ENCODE measurements at places on chromosomes 2 and 18.

DNA sequence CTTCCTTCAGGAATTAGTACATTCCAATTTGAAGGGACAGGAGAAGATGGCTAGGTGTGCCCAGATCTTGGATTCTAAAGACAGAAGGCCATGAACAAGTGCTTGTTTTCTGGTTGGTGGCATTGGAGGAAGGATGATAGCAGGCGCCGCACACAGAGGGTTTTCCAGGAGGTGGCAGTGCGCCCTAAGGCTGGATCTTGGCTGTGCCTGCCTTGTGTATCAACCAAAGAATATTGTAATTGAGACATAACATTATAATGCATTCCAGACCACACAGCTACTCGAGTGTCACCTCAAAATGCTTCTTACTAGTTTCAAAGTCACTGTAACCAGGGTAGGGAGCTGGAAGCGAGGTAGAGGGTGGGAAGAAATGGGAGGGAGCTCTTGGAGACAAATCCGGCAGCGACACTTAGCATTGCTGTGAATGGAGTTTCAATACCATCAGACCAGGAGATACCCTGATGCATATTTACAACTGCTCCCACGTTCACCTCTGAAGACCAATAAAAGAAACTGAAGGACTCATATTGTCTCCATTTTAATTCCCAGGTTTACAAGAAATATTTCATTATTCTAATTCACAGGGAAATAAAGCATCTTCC is 42.5 kb downstream of the CPO start:
- peak; percentile 76 for DNase-seq

DNA sequence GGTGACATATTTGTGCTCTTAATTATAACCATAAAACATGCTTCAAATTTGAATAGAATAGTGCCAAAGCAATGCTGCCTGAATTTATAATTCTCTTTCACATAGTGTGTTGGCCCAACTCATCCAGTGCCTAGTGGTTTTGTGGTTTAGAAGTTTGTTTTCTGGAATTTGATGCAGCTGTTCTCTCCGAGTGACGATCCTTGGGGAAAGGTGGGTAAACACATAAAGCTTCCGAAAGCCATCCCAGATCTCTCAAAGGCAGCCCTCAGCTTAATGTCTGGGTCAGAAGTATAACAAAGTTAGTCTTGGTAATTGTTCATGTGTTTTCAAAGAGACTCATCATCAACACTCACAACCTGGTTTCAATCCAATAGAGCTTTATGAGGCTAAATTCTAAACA is 235.6 kb upstream of the CDH2 start:
- no peak for DNase-seq

DNA sequence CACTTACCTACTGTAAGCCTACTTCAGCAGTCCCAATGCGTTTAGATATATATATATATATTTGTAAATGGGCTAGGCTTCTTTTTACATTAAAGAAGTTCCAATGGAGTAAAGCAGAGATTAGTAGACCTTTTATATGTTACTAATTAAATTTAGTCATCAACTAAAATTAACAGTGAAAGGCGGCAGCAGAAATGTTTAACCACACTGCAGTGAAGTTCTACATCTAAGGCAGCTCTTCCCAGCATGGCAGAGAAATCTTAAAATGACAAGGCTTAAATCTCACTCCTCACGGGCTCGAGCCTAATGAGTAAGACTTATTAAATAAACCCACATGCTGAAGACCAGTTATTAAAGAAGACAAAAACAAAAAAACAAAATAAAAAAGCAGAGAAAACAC is 19.1 kb upstream of the KANSL1L start:
- no peak for DNase-seq

DNA sequence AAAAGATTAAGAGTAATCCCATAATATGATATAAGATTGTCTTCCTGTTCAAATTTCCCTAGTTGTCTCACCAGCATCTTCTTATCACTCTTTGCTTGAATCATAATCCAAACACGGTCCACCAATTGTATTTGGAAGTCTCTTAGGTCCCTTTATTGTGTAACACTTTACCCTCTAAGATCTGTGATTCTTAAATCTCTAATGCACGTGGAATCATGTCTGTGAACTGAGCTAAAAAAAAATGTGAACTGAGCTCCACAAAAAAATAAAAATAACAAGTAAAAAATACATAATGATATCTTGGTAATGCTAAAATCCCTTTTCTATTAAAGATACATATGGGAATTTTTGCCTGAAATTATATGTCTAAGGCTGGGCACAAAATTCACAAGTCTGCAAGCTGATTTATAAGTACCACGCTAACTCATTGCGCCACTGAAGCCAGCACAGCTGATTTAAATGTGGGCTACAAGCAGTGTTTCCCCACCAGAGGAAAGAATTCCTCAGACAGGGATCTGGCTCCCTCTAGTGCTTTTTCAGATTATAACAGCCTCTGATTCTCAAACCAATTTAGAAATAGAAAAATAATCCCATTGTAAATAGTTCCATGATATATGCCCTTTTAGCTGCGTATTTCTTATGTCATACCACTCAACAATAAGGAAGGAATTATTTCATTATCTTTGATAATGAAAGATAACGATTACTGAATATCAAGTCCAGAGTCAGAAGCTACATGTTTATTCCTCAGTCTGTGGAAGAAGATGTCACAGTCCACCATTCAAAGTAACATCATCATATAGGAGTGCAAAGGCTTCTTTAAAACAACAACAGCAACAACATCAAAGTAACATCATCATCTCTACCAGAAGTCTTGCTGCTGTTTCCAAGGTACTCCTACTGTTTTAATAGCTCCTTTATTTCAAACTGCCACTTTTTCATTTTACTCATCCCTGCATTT is 22.9 kb downstream of the RBM43 start:
- DNase-seq = no peak

DNA sequence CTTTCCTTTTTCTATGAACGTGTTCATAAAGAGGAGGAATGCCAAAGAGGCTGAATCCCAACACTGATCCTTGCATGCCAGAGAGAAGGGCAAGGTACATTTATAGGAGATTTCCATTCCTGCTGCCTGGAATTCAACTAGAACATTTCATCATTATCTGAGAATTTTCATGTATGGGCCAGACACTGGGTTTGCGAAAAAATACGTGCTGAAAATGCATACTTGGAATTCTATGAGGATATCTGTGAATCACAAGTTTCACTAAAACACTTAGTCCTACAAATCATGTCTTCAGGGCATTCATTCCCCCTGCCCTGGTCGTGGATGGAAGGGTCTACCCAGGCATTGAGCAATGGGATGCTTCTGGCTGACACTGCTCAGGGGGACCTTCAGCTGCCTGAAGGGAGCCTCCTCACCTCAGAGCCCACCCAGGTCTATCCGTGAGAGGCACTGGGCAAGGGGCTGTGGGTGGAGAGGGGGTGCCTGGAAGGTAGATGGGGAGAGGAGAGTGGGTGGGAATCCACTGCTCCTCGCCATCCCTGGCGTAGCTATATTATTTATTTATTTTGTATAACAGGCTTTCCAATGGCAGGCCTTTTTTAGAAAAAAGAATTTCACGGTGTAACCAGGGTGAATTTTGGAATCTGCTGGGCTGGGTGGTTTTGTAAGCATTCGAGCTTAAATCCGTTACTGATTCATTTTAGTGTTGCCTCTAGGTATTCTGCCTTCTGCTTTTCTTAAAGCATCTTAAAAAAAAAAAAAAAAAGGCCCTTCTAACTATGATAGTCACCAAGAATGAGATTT is 560.6 kb upstream of the ID2 start:
- DNase-seq = no peak

DNA sequence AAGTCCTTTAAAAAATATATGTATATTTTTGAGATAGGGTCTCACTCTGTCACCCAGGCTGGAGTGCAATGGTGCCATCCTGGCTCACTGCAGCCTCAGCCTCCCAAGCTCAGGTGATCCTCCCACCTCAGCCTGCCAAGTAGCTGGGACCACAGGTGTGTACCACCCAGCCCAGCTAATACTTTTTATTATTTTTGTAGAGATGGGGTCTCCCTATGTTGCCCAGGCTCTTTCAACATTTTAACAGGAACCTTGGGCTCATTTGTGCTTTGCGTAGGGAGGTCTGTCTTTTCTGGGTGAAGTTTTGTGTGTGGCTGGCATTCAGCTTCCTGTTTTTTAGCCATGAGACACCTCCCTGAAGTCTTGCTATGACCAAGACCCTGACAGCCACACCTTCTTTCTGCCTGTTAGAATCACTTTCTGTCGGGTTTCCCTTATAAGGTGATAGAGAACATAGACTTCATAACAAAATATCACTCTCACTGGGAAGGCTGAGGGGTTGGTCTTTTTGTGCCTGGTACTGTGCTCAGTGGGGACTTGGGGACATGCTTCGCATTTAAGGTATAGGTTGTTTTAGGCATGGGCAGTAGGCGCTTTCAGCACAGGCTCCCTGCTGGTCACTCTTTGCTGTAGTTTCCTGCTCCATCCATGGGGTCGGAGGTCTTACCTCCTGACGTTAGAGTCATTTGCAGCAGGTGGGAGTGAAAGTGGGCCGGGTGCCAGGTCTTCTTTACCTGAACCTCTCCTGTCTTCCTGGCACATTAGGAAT is 3.4 kb downstream of the RAB31 start:
- no peak for DNase-seq

- DNase-seq = no peak
These were observed 60.4 kb downstream of the BOD1L2 start for GRCh38 chr18:57207124-57207916.

GRCh38 chr2:28752631-28753376 is 1.2 kb downstream of the PPP1CB start:
- DNase-seq = no peak

DNA sequence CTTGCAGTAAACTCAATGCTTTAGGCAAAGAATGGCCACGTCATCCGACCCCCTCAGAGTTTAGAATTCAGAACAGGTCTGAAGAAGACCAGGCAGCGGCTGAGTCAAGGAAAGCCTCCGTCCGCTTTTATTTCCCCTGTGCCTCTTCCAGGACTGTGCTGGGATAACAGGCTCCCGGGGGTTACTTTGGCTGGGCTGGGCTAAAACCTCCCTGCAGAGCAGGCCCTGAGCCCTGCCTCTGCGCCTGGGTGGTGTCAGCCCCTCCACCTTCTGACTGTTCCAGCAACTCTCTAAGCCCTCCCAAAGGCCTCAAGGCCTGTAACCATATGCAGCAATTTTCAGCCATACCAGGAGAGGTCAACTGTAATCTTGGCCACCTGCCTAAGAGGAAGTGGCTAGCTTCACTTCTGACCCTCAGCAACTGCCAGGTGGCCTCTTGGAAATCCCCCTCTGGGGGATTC is 166.5 kb downstream of the RPIA start:
- DNase-seq = no peak

GRCh38 chr2:146370826-146371225 is 1474.0 kb upstream of the ACVR2A start:
- no peak for DNase-seq

DNA sequence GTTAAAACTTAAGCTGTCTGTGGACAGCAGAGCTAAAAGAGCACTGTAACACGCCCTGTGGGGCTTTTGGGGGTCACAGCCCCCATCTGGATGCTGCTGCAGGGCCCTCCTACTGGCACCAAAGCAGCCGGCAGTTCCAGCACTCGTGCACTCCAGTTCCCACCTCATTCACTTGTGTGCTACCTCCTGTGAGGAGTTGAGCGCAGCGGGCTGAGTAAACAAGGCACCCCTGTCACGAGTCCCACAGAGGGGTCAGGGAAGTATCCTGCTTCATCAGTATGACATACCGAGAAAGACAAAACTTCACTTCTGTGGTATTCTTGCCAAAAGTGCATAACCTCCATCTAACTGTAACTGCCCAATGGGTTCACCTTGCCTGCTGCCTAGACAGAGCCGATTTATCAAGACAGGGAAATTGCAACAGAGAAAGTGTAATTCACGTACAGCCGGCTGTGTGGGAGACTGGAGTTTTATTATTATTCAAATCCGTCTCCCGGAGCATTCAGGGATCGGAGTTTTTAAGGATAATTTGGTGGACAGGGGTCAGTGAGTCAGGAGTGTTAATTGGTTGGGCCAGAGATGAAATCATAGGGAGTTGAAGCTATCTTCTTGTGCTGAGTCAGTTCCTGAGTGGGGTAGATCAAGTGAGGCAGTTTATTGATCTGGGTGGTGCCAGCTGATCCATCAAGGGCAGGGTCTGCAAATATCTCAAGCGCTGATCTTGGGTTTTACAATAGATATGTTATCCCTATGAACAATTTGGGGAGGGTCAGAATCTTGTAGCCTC is 41.6 kb downstream of the TMEM17 start:
- DNase-seq = no peak

DNA sequence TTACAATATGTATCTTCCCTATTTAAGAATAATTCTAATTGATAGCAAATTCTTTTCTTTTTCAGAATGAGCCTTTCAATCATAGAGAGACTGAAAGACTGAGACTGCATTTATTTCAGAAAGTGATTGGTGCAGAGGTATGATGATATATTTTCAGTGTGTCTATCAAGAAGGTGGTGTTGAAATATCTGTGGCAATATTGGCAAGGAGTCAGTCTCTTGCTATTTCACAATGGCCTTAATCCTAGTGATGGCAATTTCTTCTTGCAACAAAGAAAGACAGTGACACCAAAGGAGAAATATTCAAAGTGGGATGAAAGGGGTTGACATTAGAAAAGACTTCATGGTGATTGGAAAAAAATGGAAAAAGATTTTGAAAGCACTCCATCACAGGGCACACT is 21.7 kb upstream of the ZBTB14 start:
- no peak for DNase-seq

- DNase-seq = no peak
These were observed 155.3 kb upstream of the TWIST2 start for GRCh38 chr2:238692562-238692961.

DNA sequence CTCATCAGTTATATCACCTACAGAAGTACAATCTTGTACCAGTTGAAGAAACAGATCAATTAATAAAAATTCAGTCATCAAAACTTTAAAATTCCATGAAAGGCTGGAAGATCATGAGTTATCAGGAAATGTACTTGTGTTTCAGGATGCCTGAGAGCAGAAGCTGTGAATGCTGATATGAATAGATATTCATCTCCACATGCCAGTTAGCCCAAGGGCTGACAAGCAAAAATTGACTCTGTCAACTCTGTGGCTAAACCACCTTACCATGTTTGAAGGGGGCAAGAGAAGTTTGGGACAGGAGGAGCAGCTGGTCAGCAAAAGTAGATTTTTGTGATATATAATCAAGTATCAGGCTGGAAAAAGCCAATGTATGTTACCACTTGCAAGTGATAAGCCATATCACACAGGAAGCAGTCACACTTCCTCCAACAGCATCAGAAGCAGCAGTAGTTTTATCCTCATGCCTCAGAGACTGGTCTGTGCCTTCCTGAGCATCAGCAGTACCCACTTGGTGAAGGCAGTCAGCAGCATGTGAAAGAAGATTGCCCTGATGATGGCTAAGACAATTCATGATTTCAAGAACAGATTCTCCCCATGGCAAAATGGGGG is 328.2 kb upstream of the CNTNAP5 start:
- no peak for DNase-seq

DNA sequence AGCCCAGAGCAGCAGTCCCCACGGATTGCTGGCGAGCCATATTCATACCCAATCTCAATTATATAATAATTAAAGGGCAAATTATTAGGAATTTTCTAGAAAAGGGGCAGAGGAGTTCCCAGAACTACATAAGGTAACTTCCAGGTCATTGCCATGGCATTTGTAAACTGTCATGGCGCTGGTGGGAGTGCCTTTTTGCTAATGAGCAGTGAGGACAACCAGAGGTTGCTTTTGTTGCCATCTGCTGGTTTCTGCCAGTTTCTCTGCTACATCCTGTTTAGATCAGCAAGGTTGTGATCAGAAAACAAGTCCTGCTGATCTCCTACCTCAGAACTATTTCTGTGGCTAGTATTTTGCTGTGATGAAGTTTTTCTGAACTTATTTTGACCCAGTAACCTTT is 159.8 kb upstream of the PIEZO2 start:
- no peak for DNase-seq

- DNase-seq = no peak
These were observed 98.3 kb downstream of the NAB1 start for GRCh38 chr2:190746971-190747761.

- DNase-seq = no peak
These were observed 120.8 kb downstream of the FMNL2 start for GRCh38 chr2:152455738-152456137.
